Epithelial cell of alveolus of lung (primary cell): ENCODE measurements at places on chromosomes 11 and 22. TPM values are rescaled to one million over a fixed set of nuclear protein-coding genes. Genes with fewer than 3 reads are reported as not detected.

SCGB2A2 gene
- total RNA-seq: not detected in 2 replicates

SLCO2B1 gene
- total RNA-seq: not detected in 2 replicates

PLEKHB1 gene
- total RNA-seq: 0.26 and 1.3 TPM in 2 replicates

NLRP14 gene
- under 0.01 TPM in 1 of 2 replicates, not detected in the other for total RNA-seq

HTR3B gene
- not detected in 2 replicates for total RNA-seq

SNRPD3 gene
- 125 and 170 TPM in 2 replicates for total RNA-seq

PNPLA3 gene
- 2.1 and 4.8 TPM in 2 replicates for total RNA-seq

OR51B5 gene
- total RNA-seq: not detected in 2 replicates

CALCA gene
- total RNA-seq: not detected in 2 replicates

RASL10A gene
- total RNA-seq: 0.56 TPM in 1 of 2 replicates, not detected in the other

TSSC4 gene
- 33.9 and 45.5 TPM in 2 replicates for total RNA-seq
